HTR-8/SVneo (cell line): ENCODE measurements at places on chromosomes 5 and 9.

DNA sequence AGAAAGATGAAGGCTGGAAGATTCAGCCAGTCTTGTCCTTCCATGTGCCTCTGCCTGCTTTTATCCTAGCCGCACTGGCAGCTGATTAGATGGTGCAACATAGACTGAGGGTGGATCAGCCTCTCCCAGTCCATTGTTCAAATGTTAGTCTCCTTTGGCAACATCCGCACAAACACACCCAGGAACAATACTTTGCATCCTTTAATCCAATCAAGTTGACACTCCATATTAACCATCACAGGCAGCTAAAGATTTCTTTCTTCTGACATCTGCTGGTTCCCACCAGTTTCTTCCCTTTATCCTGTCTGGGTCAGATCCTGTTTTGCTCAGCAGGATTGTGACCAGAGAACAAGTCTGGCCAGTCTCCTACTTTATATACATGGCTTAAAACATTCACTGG, 276.5 kb upstream of the TYRP1 start:
- DNase-seq = no peak

DNA sequence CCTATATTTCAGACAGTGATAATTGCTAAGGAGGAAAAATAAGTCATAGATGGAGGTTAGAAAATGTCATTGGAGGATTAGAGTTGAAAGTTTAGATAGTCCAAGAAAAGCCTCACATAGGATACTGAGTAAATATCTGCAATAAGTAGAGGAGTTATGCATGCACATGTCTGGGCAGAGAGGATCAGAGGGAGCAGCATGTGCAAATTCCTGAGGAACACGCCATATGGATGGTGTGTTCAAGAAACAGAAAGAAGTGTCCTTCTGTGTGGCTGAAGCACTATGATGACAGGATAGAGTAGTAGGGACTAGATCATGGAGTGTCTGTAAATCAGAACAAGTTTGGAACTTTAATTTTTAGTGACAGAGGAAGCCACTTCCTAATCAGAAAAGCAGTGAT, 52.2 kb downstream of the SGCD start:
- DNase-seq = no peak

DNA sequence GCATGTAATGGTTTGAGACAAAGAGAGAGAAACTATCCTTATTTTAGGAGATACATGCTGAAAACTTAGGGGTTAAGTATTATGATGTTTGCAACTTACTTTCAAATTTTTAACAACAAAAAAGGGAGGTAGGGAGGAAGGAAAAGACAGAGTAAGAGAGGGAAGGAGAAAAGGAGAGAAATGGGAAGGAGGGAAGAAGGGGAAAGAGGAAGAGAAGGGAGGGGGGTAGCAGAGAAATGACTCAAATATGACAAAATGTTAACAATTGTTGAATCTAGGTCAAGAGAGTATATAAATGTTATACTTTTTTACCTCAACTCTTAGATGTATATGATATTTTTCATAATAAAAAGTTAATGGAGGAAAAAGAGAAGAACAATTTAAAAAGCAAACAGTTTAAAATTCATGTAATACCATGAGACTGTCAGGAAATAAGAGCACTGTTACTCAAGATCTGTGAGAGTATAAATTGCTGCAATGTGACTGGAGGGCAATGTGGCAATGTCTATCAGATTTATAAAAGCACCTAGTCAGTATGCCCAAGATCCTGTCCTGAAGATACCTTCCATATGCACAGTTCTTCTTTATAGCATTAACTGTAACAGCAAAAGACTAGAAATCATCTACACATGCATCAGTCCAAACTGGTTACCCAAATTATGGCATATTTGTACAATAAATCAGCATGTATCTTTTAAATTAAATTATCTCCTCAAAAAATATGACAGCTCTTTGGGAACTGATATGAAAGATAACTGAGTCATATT, 16.3 kb downstream of the FBXW11 start:
- no peak for DNase-seq

- DNase-seq = no peak
These were observed 625.3 kb upstream of the DMAC1 start for GRCh38 chr9:8424786-8425410.

DNA sequence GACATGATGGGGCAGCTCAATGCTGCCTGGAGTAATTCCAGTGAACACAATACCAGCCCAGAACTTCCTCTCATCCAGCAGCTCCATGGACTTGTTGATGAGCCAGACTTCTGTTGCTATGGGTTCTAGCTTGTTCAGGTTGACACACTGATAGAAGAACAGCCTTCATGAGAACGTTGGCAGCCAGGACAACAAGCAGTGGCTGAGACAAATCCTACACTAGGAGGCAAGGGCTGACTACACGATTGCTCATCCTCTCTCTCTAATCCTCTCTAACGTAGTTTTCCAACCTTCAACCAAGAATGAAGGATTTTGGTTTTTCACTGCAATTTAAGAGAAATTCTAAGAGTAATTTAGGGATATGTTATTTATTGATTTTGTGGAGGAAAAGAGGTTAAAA, 67.8 kb downstream of the NIPSNAP3B start:
- DNase-seq = no peak

- DNase-seq = no peak
These were observed 338.9 kb downstream of the EFNA5 start for GRCh38 chr5:107331882-107332281.

GRCh38 chr9:113638897-113639296, 175.4 kb downstream of the RGS3 start:
- DNase-seq = no peak

- no peak for DNase-seq
These were observed 36.3 kb upstream of the PLIN2 start for GRCh38 chr9:19163631-19164030.

- DNase-seq = no peak
These were observed 199.8 kb upstream of the PTGER4 start for GRCh38 chr5:40479939-40480338.

DNA sequence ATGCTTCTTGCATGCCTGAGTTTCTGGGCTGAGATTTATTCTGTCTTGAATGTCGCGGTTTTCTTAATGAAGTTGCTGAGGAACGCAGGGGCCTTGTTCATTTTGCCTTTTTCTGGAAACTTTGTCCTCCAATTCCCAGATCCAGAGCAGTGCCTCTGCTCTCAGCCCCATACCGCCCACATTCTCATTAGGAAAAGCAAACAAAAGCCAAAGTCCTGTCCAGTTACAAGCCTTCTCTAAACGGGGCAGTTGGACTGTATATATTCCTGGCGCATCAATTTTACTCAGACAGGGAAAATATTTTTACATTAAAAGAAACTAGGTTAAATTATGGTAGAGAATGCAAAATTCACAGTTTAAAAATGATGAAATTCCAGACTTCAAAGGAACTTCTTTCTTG, 1.2 kb upstream of the PSAT1 start:
- DNase-seq = no peak

DNA sequence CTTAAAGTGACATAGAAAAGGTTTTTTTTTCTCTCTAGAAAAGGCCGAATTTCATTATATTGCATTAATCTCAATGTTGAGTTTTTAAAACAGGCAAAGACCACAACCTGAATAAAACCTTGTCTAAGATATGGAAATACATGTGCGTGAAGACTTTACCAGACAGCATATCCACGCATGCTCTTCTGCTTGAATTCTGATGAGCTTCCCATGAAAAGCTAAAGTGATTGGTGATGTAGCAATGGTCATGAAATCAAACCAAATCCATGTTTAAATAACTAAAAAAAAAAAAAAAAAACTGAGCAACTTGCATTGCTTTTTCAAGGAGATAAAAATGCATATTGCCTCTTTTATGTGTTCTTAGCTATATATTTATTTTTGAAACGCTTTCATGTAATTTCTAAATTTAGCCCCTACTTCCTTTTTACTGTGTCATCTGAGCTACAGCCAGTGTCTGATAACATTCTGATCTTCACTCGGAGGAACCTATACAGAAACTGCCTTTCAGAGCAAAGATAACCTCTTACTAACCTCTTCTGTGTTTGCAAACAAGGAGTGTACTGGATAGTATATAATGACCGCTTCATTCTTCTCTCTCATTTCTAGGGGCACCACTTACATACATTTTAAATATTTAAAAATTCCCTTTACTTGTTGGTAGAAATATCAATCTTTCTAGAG, 179.1 kb upstream of the GNA14 start:
- DNase-seq = no peak

GRCh38 chr9:120521101-120521500, 58.9 kb downstream of the CDK5RAP2 start:
- no peak for DNase-seq

GRCh38 chr5:179290681-179291540, 54.4 kb downstream of the ADAMTS2 start:
- no peak for DNase-seq

GRCh38 chr9:93207326-93207814, 23.4 kb downstream of the WNK2 start:
- no peak for DNase-seq

DNA sequence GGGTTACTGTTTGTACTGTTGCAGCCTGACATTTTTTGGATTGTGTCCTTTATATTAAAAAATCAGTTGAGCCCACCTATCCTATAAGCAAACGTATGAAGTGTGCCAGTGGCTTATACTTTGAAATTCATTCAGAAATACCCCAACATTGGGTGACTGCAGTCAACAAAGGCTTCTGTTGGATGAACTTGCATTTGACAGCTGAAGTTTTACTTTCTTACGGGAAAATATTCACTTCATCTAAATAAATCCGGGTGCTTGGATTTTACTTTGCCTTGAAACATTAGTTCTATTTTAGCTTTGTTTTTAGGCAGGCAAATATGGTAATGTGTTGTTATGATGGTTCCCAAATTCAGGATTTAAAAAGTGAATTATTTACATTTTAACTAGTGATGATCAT, 21.7 kb downstream of the EXOSC2 start:
- DNase-seq = no peak

DNA sequence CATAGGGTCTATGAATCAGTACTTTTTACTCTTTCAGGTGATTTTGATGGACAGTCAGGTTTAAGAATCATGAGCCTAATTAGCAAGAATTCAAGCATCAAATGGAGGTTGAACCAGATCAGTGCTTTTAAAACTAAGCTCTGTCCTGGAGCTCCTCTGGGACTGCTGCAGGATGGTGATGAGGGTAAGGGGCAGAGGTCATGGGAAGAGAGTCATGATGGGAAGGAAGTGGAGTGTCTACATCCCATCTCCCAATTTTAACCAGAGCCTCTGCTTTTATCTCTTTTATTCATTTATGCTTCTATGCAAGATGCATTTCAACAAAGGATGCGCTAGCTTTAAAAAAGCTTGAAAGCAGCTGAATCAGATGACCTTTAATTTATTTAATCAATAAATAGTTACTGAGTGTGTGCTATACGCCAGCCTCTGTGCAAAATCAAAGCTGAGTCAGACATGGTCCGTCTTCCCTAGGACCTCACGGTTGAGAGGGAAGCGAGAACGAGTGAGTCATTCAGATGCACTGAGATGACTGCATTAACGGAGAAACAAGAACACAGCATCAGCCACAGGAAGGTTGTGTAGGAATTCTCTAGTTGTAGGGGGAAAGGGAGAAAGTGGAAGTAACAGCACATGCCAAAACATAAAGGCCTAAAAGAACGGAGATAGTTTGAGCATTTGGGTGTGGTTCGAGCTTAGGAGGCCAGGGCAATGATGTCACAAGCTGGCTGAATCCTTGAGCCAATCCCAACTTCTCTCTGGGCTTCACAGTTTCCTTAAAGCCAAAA, 441.6 kb upstream of the BRINP1 start:
- no peak for DNase-seq

- no peak for DNase-seq
These were observed 277 bp downstream of the EIF4E1B start for GRCh38 chr5:176630681-176631222.

DNA sequence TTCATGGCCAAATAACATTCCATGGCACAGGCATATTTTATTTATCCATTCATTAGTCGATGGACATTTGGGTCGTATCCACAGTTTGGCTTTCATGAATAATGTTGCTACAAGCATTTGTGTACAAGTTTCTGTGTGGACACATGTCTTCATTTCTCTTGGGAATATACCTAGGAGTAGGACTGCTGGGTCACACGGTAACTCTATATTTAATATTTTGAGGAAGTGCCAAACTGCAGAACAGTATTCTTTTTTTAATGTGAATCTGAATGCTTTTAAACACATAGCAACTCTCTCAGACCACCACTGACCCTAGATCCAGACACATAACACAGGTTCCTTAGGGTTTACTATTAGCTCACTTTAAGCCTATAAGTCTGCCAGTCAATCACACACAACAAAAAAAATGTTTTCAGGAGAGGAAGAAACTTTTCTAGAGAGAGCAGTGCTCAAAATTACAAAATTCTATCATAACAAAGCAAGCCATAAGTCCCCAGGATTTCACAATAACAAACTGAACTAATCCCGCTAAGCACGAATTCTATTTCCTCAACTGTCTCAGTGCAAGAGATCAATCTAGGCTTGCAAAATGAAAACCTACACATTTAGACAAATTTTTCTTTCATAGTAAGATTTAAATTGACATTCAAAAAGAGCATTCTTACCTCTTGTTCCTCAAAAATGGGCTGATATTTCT, 41.8 kb upstream of the GABBR2 start:
- no peak for DNase-seq

- peak; percentile 36 for DNase-seq
These were observed 57.4 kb downstream of the NRG2 start for GRCh38 chr5:139985733-139986132.

DNA sequence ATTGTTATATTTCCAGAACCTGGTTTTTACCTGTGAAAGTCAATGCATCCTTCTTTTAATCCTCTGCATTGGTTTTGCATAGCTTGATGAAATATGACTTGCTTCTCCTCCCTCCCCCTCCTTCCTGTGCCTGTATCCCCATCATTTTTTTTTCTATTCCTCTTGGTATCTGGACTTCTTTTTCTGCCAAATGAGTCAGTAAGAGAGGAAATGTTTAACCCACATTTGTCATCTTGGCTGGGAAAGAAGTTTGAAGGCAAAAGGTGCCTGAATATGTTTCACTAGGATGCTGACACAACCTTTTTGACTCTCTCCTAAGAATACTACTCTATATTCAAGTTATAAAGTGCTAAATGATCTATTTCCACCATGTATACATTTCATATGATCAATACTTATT, 35.5 kb upstream of the CDKN2B start:
- DNase-seq = no peak

- no peak for DNase-seq
These were observed 58.1 kb downstream of the HSPA4 start for GRCh38 chr5:133109655-133110483.
